Keratinocyte (primary cell): ENCODE measurements at places on chromosomes 6 and 20. TPM values are rescaled to one million over a fixed set of nuclear protein-coding genes. Genes with fewer than 3 reads are reported as not detected.

DNA sequence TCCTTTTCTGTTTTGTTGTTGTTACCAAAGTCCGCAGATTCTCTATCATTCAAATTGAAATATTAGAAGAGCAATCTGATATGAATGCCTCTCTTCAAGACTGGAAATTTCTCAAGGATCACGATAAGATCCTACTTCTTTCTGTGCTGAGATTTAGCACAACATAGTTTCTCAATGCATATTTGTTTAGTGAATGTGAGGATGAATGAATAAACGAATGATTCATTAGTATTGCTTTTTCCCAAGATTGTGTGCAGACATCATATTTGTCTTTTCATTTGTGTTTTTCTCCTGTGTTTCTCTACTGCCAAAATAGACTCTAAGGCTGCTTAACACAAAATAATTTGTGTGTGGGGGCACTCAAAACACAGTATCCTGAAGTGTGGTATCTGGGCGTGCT is 862.7 kb upstream of the MAP3K7 start:
- H3K4me1 ChIP-seq, result no peaks in the 10 kb centered on the region
- no peaks in the 10 kb centered on the region for H3K36me3 ChIP-seq
- no peak overlapping the region for H3K27ac ChIP-seq

- H3K27me3 ChIP-seq, result no peaks in the 10 kb centered on the region
- H3K4me3 ChIP-seq, result no peak overlapping the region
- H3K36me3 ChIP-seq, result no peaks in the 10 kb centered on the region
Observed at GRCh38 chr6:128278836-128279235, 241.6 kb downstream of the PTPRK start.

DNA sequence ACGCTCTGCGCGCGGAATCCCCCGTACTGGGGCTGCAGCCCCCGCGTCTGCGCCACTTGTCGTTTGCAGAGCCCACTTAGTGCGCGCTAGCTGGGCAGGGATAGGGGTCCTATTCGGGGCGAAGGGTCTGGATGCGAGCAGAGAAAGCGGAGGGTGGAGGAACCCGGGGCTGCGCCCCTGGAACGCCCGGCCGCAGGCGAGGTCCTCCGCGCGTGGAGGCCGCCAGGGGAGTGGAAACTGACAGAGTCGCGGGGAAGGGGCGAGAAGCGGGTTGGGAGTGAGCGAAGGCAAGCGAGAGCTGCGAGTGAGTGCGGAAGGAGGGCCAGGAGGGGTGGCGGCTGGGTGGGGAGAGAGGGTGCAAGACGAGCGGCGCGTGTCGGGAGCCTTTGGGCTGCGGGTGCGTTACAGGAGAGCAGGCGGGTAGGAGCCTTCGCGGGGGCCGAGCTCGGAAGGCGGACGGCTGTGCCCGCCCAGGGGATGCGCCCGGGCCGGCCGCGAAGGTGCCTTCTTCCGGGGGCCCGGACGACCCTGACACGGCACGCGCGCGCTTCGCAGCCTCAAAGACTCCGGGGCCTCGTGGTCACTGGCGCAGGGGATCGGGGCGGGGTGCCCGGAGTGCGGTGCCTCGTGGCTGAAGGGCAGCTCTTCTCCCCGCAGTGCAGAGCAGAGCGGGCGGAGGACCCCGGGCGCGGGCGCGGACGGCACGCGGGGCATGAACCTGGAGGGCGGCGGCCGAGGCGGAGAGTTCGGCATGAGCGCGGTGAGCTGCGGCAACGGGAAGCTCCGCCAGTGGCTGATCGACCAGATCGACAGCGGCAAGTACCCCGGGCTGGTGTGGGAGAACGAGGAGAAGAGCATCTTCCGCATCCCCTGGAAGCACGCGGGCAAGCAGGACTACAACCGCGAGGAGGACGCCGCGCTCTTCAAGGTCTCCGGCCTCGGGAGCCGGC is 1.2 kb downstream of the IRF4 start:
- H3K4me1 ChIP-seq, result peaks cover 13% of the 10 kb centered on the region
- no peak for DNase-seq
- H3K27me3 ChIP-seq, result peaks cover 81% of the 10 kb centered on the region
- no peak overlapping the region for H3K27ac ChIP-seq
- no peaks in the 10 kb centered on the region for H3K36me3 ChIP-seq

The MTRF1L gene
- polyA plus RNA-seq, result 12.4 to 19.0 TPM (median 13.0 TPM) in 3 replicates

DNA sequence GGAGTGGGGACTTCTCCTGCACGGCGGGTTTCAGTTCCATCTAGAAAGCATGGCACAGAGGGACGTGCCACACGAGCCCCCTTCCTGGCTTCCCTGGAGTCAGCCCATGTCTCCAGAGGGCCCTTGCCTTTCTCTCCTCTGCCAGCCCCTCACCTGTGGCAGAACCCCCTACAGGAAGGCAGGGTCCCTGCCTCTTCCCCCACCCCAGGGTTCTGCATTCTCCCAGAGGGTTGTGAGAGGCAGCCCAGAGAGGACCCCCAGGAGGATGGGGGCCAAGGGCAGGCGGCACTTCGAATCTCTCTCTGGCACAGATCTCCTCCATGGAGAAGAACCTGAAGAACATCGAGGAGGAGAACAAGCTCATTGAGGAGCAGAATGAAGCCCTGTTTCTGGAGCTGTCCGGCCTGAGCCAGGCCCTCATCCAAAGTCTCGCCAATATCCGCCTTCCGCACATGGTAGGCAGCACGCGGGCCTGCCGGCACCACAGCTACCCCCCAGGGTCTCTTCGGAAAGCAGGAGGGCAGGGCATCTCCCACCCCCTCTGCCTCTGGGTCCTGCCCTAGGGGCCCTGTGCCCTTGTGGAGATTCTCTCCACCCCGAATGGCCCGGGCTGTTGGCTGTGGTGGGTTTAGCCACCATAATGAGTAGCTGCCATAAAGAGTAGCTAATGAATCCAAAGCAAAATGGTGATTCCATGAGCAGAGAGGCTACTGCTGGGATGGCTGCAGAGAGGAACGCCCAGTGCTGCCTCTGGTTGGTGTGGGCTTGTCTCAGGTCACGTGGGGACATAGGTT is 15.9 kb upstream of the PCMTD2 start:
- H3K4me1 ChIP-seq, result no peaks in the 10 kb centered on the region
- H3K36me3 ChIP-seq, result no peaks in the 10 kb centered on the region
- peaks cover 27% of the 10 kb centered on the region for H3K27me3 ChIP-seq
- H3K4me3 ChIP-seq, result no peak overlapping the region
